Left lung (tissue), 14 donors: ENCODE measurements at places on chromosomes 3 and 15. TPM values are rescaled to one million over a fixed set of nuclear protein-coding genes. Genes with fewer than 3 reads are reported as not detected.

Gene GPR171
- total RNA-seq: 2.9 TPM

Gene TM2D3
- total RNA-seq: 43.7 TPM

DNA sequence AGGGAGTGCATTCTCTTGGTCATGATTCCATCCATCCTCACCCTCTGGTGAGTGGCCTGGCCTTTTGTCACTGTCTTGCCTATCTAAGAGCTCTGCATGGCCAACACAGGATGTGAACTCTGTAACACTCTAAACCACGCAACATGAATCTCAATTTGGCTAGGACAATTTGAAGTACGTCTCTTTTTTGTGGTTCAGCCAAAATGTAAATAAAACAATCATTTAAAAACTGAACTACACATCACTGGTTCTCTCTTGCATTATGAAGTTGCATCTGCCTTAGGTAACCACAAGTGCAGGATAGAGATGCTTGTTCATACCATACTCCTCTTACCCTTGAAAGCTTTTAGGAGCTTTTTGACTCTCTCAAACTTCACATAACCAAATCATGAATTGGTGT lies 27.3 kb downstream of the CCR3 start:
- no peak for DNase-seq
- no peak overlapping the region for H3K27ac ChIP-seq
- H3K36me3 ChIP-seq: no peaks in the 10 kb centered on the region
- no peaks in the 10 kb centered on the region for H3K4me1 ChIP-seq
- H3K4me3 ChIP-seq: no peak overlapping the region

GRCh38 chr15:90037511-90037860 lies 36.4 kb downstream of the ZNF710 start:
- H3K27ac ChIP-seq: peak overlapping the region; percentile 81
- H3K4me1 ChIP-seq: peaks cover 50% of the 10 kb centered on the region
- no peak overlapping the region for H3K4me3 ChIP-seq
- no peaks in the 10 kb centered on the region for H3K27me3 ChIP-seq

DNA sequence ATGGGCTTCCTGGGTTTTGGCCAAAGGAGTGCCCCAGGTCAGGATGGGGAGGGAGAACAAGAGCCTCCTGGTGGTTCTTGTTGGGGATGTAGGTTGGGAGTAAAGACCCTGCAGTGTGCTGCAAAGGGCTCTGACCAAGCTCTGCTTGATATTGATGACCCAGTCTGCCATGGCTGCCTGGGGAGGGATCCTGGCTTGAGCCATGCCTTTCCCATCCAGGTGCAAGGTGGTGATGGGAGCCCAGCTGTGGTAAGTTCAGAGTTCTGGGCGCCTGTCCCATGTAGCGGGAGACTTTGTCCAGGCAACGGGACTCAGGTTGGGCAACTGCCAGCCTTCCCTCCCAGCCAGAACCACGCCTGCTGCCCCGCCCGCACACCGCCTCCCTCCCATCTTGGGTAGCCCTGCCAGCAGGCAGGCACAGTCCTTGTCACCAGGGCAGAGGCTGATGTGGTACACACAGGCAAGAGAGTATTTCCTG lies 2.6 kb downstream of the GNAI2 start:
- peaks cover 36% of the 10 kb centered on the region for H3K4me1 ChIP-seq
- peak overlapping the region; percentile 98 for H3K27ac ChIP-seq
- peaks cover 34% of the 10 kb centered on the region for H3K36me3 ChIP-seq
- H3K27me3 ChIP-seq: no peaks in the 10 kb centered on the region
- DNase-seq: no peak

DNA sequence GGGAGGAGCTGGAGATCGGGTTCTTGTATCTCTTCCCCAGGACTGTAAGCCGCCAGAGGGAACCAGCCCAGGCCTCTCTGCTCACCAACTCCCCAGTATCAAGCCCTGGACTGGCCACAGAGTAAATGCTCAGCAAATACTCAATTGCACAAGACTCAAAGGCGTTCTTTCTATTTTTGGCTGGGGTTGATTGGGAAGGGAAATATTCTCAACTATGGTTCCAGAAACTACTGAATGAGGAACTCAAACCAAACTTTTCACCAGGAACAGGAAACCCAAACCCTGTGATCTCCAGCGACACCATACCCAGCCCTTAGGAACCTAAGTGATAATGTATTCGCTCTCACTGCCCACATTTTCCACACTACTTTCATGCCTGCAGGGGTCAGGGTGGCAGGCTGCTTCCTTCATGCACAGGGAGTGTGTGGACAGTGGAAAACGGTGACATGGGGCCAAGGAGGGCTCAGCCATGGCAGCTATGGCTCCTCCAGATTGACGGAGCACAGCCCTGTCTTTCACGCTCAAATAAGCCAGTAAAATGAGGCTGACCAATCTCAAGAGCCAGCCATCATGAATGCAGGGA lies 124.7 kb upstream of the RAD18 start:
- no peaks in the 10 kb centered on the region for H3K36me3 ChIP-seq
- no peak for DNase-seq
- H3K4me1 ChIP-seq: peaks cover 16% of the 10 kb centered on the region
- no peak overlapping the region for H3K4me3 ChIP-seq
- H3K27me3 ChIP-seq: no peaks in the 10 kb centered on the region

DNA sequence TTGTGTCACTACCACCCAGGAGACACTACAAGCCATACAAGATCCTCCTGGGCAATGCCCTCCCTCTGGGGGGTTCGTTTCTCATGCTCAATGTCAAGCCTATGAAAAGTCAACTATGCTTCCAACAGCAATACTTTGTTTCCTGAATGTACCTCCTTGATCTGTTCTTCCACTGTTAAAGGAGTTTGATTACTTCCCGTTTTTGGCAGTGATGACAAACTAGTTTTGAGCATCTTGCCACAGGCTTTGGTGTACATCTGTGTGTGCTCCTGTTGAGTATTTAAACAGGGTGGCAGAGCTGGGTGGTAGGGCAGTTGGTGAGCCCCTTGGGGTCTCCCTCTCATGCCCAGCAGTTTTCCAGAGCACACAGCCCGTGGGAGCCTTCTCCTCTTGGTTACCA lies 81.4 kb downstream of the IL12A start:
- H3K27me3 ChIP-seq: no peaks in the 10 kb centered on the region

DNA sequence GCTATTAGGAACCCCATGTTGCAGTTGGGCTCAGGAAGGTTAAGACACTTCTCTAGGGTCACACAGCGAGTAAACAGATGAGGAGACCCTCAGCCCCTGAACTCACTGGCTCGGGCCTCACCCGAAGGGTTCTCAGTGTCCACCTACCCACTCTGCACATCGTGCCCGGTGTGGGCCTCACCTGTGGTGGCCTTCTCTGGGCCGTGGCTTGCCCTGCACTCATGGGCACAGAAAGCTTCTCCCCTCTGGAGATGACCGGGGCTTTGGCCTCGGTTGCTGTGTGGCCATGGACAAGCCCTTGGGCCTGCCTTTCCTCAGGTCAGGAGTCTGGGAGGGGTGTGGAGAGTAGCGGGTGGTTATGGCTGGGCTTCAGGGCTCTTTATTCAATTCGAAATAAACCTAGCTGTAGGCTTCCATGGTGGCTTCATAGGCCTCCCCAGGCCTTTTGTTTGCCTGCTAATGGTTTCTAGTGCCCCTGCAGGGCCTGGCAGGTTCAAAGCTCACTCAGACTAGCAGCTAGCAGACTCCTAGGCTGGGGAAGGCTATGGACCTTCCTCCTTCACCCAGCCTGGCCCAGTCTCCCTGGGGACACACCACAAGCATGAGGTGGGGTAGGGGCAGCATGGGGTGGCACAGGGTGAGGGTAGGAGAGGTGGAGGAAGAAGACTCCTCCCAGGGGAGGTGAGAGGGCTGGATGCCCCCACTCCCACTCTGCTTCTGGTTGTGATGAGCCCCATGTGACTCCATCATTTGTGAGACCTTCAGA lies 103.1 kb downstream of the LINGO1 start:
- no peak overlapping the region for H3K27ac ChIP-seq
- H3K4me3 ChIP-seq: no peak overlapping the region
- DNase-seq: no peak
- no peaks in the 10 kb centered on the region for H3K27me3 ChIP-seq
- peaks cover 8% of the 10 kb centered on the region for H3K4me1 ChIP-seq
- no peaks in the 10 kb centered on the region for H3K36me3 ChIP-seq

GRCh38 chr15:95202569-95203349 lies 971.4 kb downstream of the MCTP2 start:
- no peak for DNase-seq
- H3K27me3 ChIP-seq: no peaks in the 10 kb centered on the region
- H3K4me1 ChIP-seq: no peaks in the 10 kb centered on the region
- no peak overlapping the region for H3K4me3 ChIP-seq
